ENCODE measurements at places on chromosomes 11 and 22. TPM values are rescaled to one million over a fixed set of nuclear protein-coding genes. Genes with fewer than 3 reads are reported as not detected.

The PANX3 gene
- not detected for total RNA-seq

The C11orf58 gene
- 337 TPM for total RNA-seq

The FAM227A gene
- total RNA-seq: 3.1 TPM

The OR4D5 gene
- 7.2 TPM for total RNA-seq

The APOBEC3H gene
- not detected for total RNA-seq

The GAL3ST1 gene
- total RNA-seq: not detected

The OPCML gene
- 4.8 TPM for total RNA-seq

The NPAS4 gene
- 2.4 TPM for total RNA-seq

The SCUBE2 gene
- total RNA-seq: 79.4 TPM

The DDT gene
- 21.4 TPM for total RNA-seq

The ZNRF3 gene
- 7.7 TPM for total RNA-seq

The AQP11 gene
- 4.1 TPM for total RNA-seq

The SLC22A25 gene
- total RNA-seq: not detected

The CTSW gene
- not detected for total RNA-seq

The AMOTL1 gene
- total RNA-seq: 53.0 TPM

The OR2AT4 gene
- 10.1 TPM for total RNA-seq

The OR4C46 gene
- total RNA-seq: 5.1 TPM

The SCN4B gene
- 1.2 TPM for total RNA-seq

The PTGDR2 gene
- 0.24 TPM for total RNA-seq

The MS4A5 gene
- not detected for total RNA-seq

The SLC25A17 gene
- total RNA-seq: 8.2 TPM

The YAP1 gene
- total RNA-seq: 306 TPM

The LMO1 gene
- total RNA-seq: 2.6 TPM

The PICK1 gene
- 5.5 TPM for total RNA-seq

The MRGPRE gene
- 0.48 TPM for total RNA-seq

The GUCY1A2 gene
- total RNA-seq: 99.2 TPM

The OR52E4 gene
- 4.6 TPM for total RNA-seq

The NXPE1 gene
- total RNA-seq: 2.2 TPM

The TIRAP gene
- total RNA-seq: 6.3 TPM

The BSX gene
- total RNA-seq: not detected

The KDM2A gene
- 44.1 TPM for total RNA-seq

The VWCE gene
- not detected for total RNA-seq

The BTG4 gene
- total RNA-seq: 5.5 TPM

The NCF4 gene
- total RNA-seq: 13.5 TPM

The TRPC6 gene
- 53.4 TPM for total RNA-seq

The RAG2 gene
- total RNA-seq: 0.72 TPM

The LRRC55 gene
- total RNA-seq: 1.2 TPM

The LSP1 gene
- total RNA-seq: 85.5 TPM

The MN1 gene
- total RNA-seq: 9.9 TPM

The OR56B1 gene
- not detected for total RNA-seq

The HSPB2 gene
- not detected for total RNA-seq

The ST14 gene
- total RNA-seq: 5.3 TPM

The VSTM5 gene
- total RNA-seq: 5.3 TPM

The GGTLC2 gene
- not detected for total RNA-seq

The OR5A1 gene
- total RNA-seq: 2.2 TPM

The DEUP1 gene
- total RNA-seq: 4.1 TPM

The DAGLA gene
- total RNA-seq: 1.4 TPM

The SERPIND1 gene
- 5.1 TPM for total RNA-seq

The SYNGR1 gene
- 3.6 TPM for total RNA-seq

The ISX gene
- total RNA-seq: not detected

The PIH1D2 gene
- total RNA-seq: not detected

The RBM7 gene
- total RNA-seq: 69.6 TPM

The DERL3 gene
- not detected for total RNA-seq

All from umbilical cord (tissue), 2 donors.